ENCODE measurements at places on chromosomes 3 and 15.

GRCh38 chr3:11283139-11283475, 10.9 kb downstream of the ATG7 start:
- DNase-seq, result no peak

GRCh38 chr3:14429237-14429636, 26.8 kb downstream of the SLC6A6 start:
- no peak for DNase-seq

GRCh38 chr3:294096-294495, 97.5 kb downstream of the CHL1 start:
- no peak for DNase-seq

GRCh38 chr3:14518432-14518802, 21.7 kb downstream of the GRIP2 start:
- no peak for DNase-seq

DNA sequence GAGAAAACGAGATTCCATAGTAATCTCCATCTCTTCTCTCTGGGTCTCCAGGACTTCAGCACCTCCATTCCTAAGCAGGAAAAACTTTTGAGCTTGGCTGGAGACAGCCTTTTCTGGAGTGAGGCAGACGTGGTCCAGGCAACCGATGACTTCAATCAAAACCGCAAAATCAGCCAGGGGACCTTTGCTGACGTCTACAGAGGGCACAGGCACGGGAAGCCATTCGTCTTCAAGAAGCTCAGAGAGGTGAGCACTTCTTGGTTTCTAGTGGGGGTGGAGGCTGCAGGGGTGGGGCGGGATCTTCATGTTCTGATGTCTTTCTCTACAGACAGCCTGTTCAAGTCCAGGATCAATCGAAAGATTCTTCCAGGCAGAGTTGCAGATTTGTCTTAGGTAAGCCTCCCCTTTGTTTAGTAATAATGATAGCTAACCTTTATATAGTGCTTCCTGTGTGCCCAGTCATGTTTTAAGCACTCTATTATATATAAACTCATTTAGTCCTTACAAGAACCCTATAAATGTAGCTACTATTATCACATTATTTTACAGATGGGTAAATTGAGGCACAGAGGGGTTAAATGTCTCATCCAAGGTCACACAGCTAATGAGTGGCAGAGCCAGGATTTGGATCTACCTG, 35.0 kb upstream of the TATDN2 start:
- DNase-seq, result no peak

- no peak for DNase-seq
Measured at GRCh38 chr3:183339461-183340086, 86.5 kb downstream of the B3GNT5 start.

DNA sequence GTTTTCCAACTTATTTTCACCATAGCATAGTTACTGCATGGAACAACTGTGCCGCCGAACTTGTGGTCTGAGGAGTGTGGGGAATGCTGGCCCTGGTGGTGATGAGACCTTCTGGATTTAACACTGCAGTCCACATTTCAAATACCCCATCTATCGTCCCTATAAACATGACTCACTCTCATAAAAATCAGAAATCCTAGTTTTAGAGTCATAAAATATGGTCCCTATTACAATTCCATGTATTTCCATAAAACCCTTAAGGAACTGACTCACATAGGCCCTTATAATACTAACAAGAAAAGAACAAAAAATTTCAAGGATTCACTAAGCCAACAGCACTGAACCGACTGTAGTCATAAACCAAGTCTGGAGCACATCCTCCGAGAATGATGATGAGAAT, 147.2 kb downstream of the FOXP1 start:
- DNase-seq, result no peak

GRCh38 chr3:53750253-53751210, 95.7 kb downstream of the CHDH start:
- DNase-seq, result no peak

DNA sequence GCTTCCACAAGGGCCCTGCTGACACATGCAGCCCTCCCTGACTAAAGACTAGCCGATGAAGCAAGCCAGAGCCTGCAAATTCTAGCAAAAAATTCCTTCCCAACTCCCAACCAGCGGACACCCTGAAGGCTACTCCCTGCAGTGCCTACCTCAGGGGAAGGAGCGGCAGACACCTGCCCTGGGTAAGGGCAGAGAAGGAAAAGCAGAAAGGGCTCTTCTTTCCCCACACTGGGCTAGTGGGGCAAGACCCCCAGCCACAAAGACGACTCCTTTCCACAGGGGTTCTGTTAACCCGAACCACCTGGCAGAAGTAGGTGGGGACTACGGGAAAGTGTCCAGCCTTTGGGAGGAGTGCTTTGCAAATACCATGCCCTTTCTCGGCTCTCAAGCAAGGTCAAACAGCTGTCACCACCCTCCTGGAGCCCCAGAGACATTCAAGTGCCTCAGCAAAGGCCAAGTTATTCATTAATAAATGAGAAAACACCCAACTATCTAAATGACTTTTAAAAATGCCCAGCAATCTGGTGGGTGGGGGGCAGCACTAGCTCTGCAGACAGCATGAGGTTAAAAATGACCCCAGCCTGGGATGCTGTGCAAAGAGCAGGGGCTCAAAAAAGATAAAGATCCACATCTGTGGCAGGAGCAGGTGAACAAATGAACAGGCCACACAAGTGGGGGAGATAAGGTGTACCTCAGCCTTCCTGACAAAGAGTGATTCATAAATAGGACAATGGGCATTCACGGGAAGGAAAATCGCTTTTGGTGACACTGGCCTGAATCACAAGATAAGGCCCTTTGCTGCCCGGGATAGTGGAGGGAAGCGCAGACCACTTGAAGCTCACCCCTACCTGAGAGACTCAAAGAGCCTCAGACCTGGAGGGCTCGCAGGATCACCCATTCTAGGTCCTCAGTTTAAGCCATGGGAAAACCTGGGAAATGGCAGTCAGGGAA, 33.0 kb downstream of the CCDC12 start:
- DNase-seq, result no peak

DNA sequence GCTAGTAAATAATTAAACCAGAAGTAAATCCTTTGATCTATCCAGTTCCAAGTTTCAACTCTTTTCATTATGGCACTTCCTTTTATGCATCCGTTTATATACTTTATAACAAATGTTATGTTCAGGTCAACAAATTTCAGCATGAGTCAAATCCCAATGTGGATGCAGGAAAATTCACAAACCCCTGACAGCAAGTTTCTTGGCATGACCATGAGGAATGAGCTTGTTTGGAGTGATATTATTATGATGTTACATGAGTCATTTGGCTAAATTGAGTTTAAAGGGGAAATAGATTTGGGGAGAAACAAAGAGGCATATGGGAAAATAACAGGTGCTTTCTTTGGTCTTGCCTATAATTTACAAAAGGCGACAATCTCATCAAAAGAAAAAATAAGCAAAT, 32.1 kb upstream of the KCNMB2 start:
- no peak for DNase-seq

- DNase-seq, result no peak
Measured at GRCh38 chr3:182789371-182789770, 3.9 kb upstream of the ATP11B start.

- no peak for DNase-seq
Measured at GRCh38 chr3:17028363-17028762, 143.6 kb downstream of the PLCL2 start.

GRCh38 chr3:50338965-50339364, 1.7 kb downstream of the RASSF1 start:
- no peak for DNase-seq

GRCh38 chr3:123658118-123658851, 73.4 kb upstream of the HACD2 start:
- DNase-seq, result no peak

DNA sequence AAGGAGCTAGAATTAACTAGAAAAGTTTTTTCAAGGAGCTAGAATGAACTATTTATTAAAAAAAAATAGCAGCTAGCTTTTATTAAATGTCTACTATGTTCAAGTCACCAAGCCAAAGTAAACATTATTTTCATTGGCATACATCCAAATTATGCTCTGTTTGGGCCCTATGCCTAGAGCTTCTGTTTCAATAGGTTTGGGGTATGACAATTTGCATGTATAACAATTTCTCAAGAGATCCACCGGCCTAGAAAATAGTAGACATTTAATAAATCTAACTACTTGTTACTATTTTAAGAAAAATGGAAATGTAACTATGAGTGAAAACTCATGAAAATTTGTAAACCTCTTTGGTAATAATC, 8.0 kb downstream of the GABRR3 start:
- no peak for DNase-seq

DNA sequence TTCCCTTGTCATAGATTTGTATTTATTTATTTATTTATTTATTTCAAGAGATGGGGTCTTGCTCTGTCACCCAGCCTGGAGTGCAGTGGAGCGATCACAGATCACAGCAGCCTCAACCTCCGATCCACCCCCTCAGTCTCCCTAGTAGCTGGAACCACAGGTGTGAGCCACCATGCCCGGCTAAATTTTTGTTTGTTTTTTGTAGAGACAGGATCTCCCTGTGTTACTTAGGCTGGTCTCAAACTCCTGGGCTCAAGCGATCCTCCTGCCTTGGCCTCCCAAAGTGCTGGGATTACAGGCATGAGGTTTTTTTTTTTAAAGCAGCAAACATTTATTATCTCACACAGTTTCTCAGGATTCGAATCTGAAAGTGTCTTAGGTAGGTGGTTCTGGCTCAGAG, 2.5 kb downstream of the TTBK2 start:
- DNase-seq, result no peak

DNA sequence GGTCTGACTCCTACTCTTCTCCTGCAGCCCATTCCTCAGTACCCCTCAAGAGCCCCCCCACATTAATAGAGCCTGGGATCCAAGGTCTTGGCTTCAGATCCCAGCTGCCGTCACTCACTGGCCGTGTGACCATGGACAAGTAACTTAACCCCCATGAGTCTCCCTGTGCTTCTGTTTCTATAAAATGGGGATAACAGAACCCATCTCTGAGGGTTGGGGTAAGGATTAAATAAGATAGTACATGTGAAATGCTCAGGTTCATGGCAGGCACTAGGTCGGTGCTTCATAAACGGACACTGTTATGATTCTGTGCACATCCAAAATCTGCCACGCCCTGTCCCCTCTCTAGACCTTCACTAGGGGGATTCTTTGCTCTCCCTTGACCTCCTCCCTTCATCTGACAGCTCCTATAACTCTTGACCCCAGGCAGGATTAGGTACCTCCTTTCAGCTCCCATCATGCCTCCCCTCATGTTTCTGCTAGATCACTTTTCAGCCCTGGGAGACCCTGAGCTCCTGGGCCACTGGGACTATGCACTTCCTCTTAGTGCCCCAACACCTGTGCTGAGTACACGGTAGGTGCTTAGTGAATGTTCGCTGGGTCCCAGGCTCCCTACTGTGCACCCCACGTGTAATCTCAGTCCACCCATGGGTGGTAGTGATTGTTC, 1.5 kb downstream of the CAND2 start:
- DNase-seq, result no peak

DNA sequence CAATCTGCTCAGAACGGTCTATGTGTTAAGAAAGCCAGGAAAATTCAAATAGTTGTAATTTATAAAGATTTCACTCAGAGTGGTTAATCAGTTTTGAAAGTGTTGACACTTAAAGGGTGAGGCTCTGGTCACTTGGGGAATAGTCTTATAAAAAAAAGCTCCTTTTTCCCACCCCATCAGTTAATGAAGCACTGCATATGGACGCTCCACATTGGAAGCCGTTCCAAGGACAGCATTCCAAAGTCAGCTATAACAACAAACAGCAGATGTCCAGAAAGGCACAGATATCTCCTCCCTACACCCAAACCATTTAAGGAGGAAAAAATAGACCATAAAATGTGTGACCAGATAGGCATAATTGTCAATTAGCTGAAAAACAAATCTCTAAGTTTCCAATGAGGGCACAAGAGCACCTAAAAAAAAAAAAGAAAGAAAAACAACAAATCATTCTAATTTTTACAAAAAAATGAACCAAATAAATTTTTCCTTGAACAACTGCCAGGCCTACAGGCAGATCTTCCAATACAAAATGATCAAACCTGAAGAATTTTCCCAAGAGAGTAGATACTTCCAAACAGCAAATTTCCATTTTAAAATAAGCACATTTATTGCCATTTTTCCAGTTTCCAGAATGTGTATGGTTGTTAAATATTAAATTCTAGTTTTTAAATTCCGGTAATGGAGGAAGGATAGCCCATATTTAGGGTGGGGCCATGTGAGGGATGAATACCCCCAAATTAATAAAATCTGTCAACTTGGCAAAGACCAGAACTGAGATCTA, 198.3 kb downstream of the ERC2 start:
- no peak for DNase-seq

All from activated T-helper 9 cell treated with anti-CD3 and anti-CD28 coated beads, Interleukin-2, amount 50 U/mL, for 16 hours (primary cell).